ENCODE measurements at places on chromosomes 7 and 10. TPM values are rescaled to one million over a fixed set of nuclear protein-coding genes. Genes with fewer than 3 reads are reported as not detected.

Gene NOS3
- 0.22 TPM for total RNA-seq

Gene ZNF804B
- total RNA-seq, result not detected

- DNase-seq, result no peak
Observed at GRCh38 chr7:128986609-128987008, 48.9 kb downstream of the IRF5 start.

GRCh38 chr7:131532570-131533091 lies 23.8 kb downstream of the PODXL start:
- no peak for DNase-seq

DNA sequence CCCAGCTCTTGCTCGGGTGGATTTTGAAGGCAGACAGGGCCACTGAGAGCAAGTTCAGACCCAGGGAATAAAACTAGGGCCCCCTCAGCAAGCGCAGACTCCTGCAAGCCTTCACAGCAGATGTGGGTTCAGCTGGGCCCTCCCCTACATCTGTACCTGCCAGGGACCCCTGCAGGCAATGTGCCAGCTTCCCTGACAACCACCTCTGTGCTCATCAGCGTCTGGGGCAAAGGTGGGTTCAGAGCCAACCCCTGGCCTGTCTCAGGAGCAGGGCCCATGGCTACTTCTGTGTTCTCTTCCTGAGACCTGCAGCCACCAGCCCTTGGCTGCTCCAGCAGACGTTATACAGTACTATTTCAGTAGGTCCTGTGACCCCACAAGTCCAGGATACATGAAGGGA lies 189.5 kb downstream of the DIP2C start:
- no peak for DNase-seq

- no peak for DNase-seq
Observed at GRCh38 chr7:49228426-49229098, 304.2 kb downstream of the CDC14C start.

GRCh38 chr7:150737265-150738055 lies at the start of gene GIMAP5:
Gene GIMAP5, plus strand, starts transcription at chr7:150737418. Its CDS starts 3,467 bp downstream, at chr7:150740885.
- no peak for DNase-seq

GRCh38 chr7:112497481-112497880 lies 16.7 kb downstream of the LSMEM1 start:
- DNase-seq, result no peak

DNA sequence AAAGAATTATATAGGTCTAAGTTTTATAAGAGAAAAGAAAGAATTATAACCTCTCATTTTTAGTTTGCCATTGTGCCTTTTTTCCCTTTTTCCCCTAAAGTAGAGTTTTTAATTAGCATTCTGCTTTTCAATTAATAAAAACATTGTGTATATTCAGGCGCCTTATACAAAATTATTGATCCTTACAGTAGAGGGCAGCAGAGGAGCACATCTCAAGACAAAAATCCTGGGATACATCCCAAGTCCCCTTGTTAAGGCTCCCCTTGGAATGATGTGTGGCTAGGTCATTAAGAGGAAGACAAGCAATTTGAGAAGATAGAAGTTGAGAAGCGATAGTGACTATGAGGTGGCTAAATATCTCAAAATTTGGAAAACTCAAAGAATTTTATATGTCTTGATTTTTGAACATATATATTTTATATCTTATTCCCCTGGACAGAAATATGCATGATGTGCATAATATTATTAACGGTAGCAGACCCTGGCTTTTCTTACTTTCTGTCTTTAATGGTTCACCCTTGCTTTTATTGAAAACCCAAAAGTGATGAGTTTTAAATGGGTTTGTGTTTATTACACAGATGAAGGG lies 19.1 kb upstream of the TPK1 start:
- DNase-seq, result no peak

DNA sequence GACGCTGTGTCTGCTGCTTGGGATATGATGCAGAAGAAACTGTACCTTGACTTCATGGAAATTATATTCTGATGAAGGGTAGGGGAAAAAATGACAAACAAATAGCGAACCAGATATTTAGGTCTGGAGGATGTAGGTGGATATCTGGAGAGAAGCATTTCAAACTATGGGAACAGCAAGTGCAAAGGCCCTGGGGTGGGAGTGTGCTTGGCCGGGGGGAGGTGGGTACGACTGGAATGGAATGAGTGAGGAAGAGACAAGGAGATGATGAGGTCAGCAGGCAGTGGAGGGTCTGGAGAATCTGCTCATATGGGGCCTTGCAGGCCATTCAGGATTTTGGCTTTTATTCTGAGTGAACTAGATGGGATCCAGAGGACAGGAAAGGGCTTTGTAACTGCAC lies 65.2 kb downstream of the TLL2 start:
- no peak for DNase-seq

DNA sequence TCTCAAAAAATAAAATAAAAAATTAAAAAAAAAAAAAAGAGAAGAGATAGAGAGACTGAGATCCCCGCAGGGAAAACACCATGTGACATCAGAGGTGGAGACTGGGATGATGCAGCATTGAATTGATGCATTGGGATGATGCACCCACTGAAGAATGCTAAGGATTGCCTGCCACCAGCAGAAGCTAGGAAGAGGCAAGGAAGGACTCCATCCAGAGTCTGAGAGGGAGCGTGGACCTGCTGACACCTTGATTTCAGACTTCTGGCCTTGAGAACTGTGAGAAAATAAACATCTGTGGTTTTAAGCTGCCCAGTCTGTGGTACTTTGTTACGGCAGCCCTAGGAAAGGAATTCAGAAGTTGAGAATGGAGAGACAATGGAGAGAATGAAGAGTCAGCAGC lies 89.8 kb upstream of the PRPS1L1 start:
- DNase-seq, result no peak

- no peak for DNase-seq
Observed at GRCh38 chr7:22074897-22075296, 129.2 kb upstream of the CDCA7L start.

Measured in activated B cell treated with CpG ODN at 0.5 μM for 24 hours (primary cell).